ENCODE measurements at places on chromosomes 16 and 17. TPM values are rescaled to one million over a fixed set of nuclear protein-coding genes. Genes with fewer than 3 reads are reported as not detected.

The ERI2 gene
- total RNA-seq, result 23.4 TPM

The MT1A gene
- 2.0 TPM for total RNA-seq

The KRT31 gene
- total RNA-seq, result 1.5 TPM

The CSNK2A2 gene
- total RNA-seq, result 54.2 TPM

The MYH13 gene
- total RNA-seq, result 0.10 TPM

The LDHD gene
- total RNA-seq, result 21.5 TPM

The CHST5 gene
- 4.1 TPM for total RNA-seq

The MYLK3 gene
- 2.6 TPM for total RNA-seq

The SLC16A6 gene
- 5.0 TPM for total RNA-seq

The PITPNM3 gene
- total RNA-seq, result 36.2 TPM

DNA sequence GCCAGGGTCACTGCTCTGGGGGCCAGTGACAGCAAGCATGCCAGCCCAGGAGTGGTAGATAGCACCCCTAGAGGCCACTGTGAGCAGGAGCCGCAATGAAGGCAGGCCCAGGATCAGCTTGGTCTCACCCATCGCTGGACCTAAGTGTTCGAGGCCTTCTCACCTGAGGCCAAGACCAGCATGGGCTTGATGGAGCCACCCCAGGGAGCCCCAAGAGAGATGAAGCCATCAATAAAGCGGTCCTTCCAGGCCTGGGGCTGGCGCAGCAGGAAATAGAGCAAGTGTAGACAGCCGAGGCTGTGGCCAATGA lies 1.8 kb downstream of the LCAT start:
- peak; percentile 44 for DNase-seq

DNA sequence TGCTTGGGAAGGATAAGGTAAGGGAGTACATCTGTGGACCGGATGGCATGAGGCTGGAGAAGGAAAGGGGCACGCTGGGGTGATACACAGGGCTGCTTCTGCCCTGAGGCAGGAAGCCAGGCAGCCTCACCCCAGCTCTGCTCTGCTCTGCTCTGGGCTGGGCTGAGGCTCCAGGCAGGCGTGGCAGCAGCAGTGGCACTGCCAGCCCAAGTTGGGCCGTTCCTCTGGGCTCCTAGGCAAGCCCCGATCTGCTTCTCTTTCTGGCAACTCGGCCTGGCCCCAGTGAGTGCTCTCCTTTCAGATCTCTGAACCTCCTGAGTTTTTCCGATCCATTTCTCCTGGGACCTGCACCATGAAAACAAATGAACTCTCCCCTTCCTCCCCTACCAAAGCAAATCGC lies 44.9 kb downstream of the VAC14 start:
- DNase-seq, result no peak

- DNase-seq, result no peak
Measured at GRCh38 chr16:87047221-87048037, 269.8 kb downstream of the C16orf95 start.

GRCh38 chr16:75392906-75393305 lies 40.4 kb downstream of the CFDP1 start:
- no peak for DNase-seq

DNA sequence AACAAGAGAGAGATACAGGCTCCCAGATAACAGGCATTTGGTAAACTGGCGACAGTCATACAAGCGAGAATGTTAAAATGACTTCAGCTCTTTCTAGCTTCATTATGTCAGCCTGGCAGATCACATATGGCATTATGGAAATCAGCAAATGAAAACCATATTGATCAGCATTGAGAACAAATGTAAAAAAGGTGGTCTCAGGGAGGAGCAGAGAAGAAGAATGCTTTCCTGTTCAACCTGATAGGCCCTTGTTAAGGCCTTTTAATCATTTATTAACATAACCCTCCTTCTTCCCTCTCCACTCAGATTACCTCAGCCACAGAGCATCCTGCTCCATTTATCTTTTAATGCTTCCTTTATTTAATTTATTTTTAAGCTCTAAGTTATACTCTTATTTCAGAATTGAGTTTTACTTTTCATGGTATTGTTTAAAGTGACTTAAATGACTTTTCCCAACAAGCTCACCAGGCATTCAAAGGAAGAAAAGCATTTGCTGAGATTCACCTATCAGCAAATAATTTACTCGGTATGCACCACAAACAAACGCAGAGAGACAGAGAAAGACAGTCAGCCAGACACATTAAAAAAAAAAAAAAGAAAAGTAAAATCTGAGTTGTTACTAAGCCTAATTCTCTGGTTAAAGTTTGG lies 243.9 kb upstream of the TBX2 start:
- DNase-seq, result no peak

- DNase-seq, result no peak
Measured at GRCh38 chr17:16493531-16494046, 1.6 kb upstream of the LRRC75A start.

- no peak for DNase-seq
Measured at GRCh38 chr16:83206426-83206825, 579.7 kb downstream of the CDH13 start.

DNA sequence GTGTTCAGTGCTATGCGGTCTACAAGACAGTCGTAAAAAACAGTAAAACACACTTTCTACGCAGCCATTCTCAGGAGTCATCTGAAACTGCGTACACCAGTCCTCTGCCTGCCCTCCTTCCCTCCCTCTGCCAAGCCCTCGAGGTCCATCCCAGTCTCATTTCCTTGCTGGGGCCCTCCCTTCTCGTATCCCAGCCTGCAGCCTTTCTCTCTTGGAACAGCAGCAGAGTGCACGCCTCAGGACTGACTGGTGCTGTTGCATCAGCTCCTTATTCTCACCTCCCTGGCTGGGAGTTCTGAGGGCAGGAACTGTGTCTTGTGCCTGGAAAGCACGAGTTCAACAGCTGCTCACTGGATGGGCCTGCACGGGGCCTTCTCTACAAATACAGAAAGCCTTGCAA lies 12.5 kb downstream of the FAHD1 start:
- DNase-seq, result no peak

GRCh38 chr17:67613961-67614360 lies 103.8 kb upstream of the NOL11 start:
- DNase-seq, result no peak

DNA sequence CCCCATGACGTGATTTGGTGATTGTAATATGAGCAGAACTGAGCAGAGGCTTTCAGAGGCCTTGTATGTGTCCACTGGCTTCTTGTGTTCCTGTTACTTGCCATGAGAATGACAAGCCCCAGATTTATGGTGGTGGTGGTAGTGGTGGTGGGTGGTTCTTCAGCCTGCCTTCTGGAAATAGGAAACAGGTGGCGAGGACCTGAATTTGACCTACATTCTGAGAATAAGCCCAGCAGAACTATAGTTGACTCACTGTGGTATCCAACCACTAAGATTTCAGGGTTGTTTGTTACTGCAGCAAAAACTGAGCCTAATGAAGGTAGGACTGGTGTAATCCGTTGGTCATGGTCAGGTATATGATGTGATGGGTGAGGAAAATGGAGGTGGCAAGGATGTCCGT lies 93.0 kb downstream of the SHISA9 start:
- no peak for DNase-seq

DNA sequence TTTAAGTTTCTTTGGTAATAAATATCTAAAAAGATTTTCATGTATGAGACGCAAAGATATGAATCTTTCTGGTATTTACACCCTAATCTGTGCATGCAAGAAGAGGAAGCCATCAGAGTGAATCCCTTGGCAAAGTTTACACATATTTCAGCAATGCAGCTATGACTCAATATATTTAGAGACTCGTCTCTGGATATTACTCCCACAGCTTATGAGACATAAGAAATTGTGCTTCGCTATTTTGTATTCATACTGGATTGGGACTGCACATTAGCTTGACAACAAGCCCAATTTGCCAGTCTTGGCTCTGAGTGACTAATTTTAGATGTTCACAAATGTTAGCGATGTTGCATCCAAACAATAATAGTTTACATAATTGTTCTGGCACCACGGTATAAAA lies 532.0 kb downstream of the CDH11 start:
- DNase-seq, result no peak

DNA sequence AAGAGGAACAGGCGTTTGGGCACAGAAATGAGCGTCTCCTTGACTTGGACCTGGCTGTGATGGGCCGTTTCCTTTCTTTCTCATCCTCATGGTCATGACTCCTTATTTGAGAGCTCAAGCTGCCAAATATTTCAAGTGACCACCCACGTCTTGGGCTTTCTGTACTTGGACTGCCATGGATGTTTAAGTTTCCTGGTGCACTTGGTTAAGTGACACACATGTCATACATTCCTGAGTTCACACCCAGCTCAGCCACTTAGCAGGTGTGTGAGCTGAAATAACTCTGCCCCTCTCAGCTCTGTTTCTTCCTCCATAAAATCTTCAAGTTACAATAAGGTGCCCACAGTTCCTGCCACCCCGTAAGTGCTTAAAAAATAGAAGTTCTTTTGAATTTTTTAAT lies 114.5 kb downstream of the CLEC16A start:
- no peak for DNase-seq

- peak; percentile 56 for DNase-seq
Measured at GRCh38 chr17:76714822-76715495, 4.2 kb upstream of the MXRA7 start.

- peak; percentile 75 for DNase-seq
Measured at GRCh38 chr16:67923414-67924116, 8.1 kb downstream of the CTRL start.

- no peak for DNase-seq
Measured at GRCh38 chr17:45031231-45032173, 19.9 kb downstream of the DCAKD start.

GRCh38 chr17:1313270-1314005 lies 34.0 kb downstream of the TRARG1 start:
- DNase-seq, result no peak

GRCh38 chr17:7803981-7804380 lies 30.0 kb upstream of the KDM6B start:
- DNase-seq, result no peak

GRCh38 chr17:17872547-17873345 lies 36.0 kb upstream of the SREBF1 start:
- no peak for DNase-seq

DNA sequence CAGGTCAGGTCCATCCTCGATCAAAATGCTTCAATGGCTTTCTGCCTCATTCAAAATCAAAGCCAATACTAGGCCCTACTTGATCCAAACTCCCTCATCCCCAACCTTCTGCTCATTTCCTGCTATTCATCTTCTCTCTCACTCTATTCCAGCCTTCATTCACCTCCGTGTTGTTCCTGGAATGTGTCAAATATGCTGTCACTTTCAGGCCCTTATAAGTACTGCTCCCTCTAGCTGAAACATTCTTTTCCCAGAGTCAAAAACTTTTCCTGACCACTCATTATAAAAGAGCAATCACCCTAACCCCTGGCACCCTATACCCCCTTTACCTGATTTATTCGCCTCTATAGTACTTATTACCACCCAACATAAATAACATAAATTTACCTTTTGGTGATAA lies 303.7 kb upstream of the PMFBP1 start:
- no peak for DNase-seq

- DNase-seq, result no peak
Measured at GRCh38 chr17:70073310-70073709, 1.7 kb upstream of the KCNJ16 start.

DNA sequence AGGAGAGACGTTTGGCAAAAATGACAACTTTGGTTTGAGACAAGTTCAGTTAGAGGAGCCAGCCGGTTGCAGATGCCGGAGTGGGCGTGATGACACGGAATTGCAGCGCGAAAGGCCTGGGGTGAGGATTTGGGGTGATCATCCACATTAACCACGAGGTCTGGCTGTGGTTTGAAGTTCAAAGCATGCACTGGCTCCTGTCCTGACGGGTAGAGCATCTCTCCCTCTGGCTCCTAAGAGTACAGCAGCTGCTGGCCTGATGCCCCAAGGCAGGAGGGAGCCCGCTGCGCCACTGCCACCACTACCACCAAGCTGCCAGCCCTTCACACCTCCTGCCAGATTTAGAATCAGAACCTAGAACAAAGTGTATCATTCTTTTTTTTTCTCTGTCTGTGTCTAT lies 3.7 kb downstream of the RHBDL3 start:
- DNase-seq, result peak; percentile 67

DNA sequence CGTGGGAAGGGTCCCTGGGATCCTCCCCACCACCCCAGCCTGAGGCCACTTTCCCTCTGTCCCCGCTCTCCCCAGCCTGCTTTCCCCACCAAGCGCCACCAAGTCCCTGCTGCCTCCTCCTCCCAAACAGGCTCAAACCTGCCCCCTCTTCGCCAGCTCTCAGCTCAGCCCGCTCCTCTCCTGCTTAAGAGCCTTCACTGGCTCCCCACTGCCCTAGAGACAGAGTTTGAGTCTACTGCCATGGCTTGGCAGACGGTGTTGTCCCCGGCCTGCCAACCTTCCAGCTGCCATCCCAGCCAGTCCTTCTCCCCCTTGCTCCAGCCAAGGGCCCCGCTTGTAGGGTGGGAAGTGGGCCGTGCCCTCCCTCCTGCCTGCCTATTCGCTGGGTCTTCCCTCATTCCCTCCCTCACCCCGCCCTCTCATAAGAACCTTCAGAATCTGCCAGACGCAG lies 11.1 kb downstream of the IL4R start:
- no peak for DNase-seq

DNA sequence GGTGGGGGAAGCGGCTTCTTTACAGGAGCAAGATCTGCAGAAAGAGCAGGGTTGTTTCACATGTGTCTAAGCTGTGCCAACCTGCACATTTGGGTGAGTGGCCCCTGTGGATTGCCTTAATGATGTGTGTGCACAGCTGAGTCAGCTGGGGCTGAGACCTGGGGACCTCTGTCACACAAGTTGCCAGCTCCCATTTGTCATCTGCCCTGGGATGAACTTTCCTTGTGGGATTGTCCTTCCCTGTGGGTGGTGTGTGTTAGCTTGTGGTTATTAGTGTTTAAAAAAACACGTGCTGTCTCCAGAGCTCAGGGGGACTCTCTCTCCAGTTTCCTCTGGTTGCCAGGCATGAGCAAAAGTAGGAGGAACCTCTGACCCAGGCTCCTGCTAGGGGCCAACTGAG lies 400.5 kb upstream of the CCL2 start:
- DNase-seq, result no peak

- DNase-seq, result no peak
Measured at GRCh38 chr17:81648013-81648706, 8.2 kb downstream of the PDE6G start.

DNA sequence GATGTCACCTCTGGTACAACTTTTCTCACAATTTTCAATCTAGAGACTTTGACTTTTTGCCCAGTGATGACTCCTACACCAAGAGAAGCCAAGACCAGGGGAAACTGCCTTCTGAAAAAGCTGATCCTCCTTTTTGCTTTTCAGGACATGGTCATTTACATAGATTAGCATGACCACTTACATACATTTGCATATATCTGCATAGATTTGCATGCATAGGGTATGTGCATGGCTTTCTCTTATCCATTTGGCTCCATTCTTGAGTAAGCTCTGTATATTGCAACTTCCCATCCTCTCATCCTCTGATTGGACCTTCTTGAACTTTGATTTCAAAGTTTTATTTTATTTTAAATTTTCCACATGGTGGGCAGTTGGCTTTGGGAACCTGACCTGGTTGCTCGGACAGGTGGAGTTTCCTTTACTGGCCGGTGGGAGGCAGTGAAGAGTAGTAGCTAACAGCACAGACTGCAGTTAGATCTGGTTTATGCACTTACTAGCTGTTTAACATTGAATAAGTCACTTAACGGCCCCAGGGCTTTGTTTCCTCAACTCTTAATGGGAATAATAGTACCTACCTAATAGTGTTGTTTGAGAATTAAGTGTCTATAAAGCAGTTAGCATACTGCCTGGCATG lies 92.9 kb downstream of the GPR139 start:
- no peak for DNase-seq

GRCh38 chr17:10063730-10064241 lies 134.6 kb downstream of the GAS7 start:
- DNase-seq, result no peak

All from dorsolateral prefrontal cortex (tissue), 122 donors.